Spleen (tissue), 13 donors: ENCODE measurements at places on chromosomes 2 and 18. TPM values are rescaled to one million over a fixed set of nuclear protein-coding genes. Genes with fewer than 3 reads are reported as not detected.

- DNase-seq = no peak
These were observed 81.9 kb downstream of the IRS1 start for GRCh38 chr2:226717719-226718118.

DNA sequence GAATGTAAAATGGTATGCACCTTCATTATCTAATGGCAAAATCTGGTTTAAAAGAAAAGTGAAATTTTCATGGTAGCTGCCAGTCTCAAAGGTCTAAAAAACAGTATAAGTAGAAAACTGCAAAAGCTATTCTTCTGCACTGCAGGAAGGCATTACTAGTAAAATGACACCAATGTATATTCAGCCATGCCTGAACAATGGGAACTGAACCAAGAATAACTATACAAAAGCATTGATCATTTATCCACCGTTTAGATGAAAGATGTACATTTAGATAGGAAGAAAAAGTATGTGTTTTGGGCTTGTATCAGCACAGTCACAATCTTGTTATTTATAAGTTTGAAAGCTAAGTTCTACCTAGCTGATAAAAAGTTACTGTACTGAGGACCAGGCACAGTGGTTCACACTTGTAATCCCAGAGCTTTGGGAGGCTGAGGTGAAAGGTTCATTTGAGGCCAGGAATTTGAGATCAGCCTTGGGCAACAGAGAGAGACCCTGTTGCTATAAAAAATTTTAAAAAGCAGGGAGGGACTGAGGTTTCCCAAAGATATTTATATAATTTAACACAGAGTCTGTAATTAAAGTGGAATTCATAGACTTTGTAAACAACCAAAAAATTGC, 163.1 kb upstream of the WDSUB1 start:
- DNase-seq = no peak

The COX7A2L gene
- 118 TPM for polyA plus RNA-seq

GRCh38 chr2:238971318-238972145, 123.6 kb downstream of the TWIST2 start:
- no peak for DNase-seq

DNA sequence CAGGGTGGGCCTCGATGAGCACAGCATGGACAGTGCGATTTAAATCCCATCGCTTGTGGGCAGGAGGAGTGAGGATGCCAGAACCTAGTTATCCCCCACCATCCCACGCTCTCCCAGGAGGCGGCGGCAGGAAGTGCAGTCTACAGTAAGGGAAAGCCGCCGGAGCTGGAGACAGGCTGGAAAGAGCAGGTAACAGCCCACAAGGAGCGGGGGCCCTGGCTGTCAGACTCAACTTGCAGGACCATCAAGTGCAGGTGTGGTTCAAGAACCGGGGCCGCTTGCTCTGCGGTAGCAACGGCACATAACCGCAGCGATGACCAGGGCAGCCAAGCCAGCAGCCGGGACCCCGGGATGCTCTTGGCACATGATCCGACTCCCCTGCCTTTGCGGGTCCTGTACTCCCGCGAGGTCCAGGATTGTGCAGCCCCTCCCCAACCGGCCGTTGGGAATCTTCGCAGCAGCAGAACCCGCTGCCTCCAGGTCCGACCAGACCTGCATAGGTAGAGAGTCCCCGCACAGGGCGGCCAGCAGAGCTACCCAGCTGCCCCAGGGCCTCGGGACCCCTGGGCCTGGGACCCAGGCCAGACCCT, 82.1 kb downstream of the BIN1 start:
- peak; percentile 76 for DNase-seq

The C2orf15 gene
- 1.3 TPM for polyA plus RNA-seq

- no peak for DNase-seq
These were observed 246.3 kb upstream of the RASGRP3 start for GRCh38 chr2:33230195-33230594.

The TMEM163 gene
- polyA plus RNA-seq = 6.3 TPM

GRCh38 chr2:138035608-138036217, 71.4 kb downstream of the HNMT start:
- no peak for DNase-seq

DNA sequence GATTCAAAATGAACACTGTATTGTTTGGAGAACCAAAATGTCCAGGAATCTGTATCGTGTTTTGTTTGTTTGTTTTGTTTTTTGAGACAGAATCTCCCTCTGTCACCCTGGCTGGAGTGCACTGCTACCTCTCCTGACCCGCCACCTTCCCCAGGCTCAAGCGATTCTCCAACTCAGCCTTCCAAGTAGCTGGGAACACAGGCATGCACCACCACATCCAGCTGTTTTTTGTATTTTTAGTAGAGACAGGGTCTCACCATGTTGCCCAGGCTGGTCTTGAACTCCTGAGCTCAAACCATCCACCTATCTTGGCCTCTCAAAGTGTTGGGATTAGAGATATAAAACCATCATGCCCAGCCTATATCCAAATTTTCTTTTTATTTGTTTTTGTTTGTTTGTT, 74.6 kb downstream of the KYNU start:
- DNase-seq = no peak

- DNase-seq = no peak
These were observed 157.4 kb upstream of the TWIST2 start for GRCh38 chr2:238690511-238690910.

The RGPD3 gene
- polyA plus RNA-seq = 0.22 TPM

DNA sequence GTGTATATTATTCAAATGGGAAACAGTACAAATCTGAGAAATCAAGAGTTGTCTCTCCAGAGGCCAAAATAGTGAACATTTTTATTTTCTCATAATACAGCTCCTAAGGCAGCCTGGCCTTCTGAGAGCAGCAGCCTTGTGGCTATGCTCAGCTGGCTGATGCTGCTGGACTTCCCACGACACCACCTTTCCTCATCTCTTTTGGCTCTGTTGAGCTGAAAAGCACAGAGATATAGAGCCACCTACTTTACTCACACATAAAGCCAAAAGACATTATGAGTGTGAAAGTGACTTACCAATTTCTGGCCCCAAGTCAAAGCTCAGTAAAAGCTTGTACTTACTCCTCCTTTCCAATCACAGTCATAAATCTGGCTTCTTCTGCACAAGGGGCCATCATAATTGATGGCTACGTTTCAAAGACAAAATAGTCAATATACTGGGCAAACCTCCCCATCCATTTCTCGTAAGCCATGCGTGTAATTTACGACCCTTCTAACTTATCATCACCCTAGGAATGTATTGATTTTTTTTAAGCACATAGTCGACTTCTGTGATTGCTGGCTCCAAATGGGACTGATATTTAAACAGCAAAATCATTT, 18.6 kb upstream of the REG3A start:
- no peak for DNase-seq

DNA sequence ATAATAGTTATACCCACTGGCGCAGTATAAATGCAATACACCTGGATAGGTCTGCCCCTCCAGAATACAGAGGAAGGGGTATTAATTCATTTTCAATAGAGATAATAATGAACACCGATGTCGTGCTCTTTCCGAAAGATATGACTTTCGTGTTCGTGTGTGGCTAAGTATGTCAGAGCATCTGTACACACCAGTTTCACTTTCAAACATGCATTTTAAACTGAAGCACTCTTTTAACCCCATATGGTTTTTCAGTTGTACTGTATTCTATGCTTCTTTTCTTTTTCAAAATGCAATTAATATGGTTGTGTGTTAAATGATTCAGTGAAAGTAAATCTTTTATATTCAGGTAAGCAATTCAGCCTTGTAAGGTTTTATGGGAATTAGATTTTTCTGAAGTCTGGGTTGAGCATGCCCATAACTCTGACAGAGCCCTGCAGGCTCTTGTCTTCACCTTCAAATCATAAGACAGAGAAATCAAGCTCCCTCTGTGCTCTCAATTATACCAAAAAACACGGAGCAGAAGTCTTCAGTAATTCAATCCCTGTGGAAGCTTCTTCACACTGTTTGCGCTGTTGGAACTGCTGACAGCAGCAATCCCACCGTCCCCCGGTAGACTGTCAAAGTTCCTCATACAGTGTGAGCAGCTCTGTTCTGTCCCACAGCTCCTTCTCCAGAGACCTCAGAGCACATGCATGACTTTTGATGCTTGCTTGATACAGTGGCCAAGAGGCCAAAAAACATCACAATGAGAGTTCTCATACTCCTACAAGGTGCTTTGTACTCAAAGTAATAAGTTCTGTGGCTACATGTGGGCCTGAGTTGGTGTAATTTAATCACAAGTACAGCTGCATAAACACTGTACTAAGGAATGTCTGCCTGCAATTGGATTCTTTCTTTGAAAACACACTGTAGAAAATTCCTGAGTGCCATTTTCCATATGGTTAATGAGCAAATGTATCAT, 186.8 kb downstream of the ZNF521 start:
- DNase-seq = no peak

- DNase-seq = no peak
These were observed 60.4 kb upstream of the IL1R2 start for GRCh38 chr2:101931402-101931801.

DNA sequence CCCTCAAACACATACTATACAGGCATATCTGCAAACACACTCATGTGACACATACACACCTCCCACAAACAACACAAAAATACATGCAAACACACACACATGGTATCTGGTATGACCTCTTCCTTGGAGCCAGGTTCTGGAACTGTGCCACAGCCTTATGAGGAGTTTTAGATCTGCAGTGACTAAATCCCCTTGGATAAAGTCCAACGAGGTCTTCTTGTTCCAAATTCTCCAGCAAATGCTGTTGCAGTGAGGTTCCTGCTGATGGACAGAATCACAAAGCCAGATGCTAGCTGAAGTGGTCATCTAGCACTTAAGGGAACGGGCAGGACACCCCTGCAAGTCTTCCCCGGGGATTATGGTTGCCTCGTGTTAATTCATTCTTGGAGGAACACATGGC, 54.5 kb upstream of the DAPL1 start:
- no peak for DNase-seq

DNA sequence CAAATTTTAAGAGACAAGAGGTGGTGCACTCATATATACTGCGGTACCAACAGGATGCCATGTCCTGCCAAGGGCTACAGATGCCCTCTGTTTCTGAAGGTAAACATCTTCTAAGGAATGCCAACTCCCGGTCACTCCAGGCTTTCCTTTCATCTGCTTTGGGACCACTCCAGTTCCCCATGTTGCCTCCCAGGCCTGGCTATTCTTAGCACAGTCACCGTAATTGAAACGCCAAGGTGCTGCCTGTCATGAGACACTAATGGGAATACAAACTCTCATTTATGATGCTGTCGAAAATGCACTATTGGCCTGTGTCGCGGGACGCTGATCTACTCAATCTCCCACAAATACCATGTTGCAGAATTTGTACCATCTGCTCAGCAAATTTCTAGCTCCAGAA, 79.6 kb downstream of the KLF7 start:
- no peak for DNase-seq
